ENCODE measurements at places on chromosomes 11 and 22.

DNA sequence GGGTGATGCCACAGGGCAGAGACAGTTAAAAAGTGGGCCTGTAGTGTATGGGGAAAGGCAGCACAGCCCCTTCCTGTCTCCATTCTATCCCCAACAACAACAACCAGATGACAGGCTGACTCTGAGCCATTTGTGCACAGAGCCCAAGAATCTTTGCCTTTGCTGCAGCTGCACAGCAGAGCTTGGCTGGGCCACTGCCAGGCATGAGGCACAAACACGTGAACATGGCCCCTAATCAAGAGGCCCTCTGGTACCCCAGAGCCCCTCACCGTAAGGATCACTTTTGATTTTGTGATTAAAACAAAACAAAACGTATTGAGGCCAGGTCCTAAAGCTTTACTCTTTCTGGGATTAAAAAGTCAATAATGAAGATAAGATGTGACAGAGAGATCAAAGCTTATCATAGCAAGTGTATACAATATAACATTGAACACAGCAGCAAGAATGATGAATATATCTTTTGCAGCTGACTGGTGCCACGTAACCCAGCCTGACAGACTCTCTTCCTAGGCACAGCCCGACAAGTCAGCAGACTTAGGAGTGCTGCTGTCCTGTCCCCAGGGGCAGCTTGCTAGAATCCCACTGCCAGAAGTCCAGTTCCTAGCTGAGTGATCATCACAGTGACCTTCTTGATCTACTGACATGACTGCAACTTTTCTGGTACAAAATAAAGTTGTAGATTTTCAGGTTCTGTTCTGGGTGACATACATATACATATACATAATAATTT, 117.8 kb downstream of the SERGEF start:
- no peak for DNase-seq

GRCh38 chr22:29144786-29145160, 60.9 kb upstream of the EMID1 start:
- no peak for DNase-seq

DNA sequence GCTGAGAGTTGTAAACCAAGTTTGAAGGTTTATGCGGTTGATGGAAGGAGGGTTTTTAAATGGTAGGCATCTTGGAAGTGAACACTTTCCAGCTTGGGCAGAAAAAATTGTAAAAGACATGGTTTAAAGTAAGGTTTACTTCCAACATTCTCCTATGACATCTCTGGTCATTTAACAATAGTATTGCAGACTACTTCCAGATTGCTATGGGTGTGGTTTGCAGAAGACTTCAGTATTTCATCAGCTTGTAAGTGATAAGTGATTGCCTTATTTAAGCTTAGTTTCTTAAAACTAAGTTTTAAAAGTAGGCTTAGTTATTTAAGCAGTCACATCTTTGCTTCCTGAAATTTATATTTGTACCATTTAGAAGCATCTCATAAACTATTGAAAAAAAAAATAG, 7.2 kb upstream of the STT3A start:
- no peak for DNase-seq

DNA sequence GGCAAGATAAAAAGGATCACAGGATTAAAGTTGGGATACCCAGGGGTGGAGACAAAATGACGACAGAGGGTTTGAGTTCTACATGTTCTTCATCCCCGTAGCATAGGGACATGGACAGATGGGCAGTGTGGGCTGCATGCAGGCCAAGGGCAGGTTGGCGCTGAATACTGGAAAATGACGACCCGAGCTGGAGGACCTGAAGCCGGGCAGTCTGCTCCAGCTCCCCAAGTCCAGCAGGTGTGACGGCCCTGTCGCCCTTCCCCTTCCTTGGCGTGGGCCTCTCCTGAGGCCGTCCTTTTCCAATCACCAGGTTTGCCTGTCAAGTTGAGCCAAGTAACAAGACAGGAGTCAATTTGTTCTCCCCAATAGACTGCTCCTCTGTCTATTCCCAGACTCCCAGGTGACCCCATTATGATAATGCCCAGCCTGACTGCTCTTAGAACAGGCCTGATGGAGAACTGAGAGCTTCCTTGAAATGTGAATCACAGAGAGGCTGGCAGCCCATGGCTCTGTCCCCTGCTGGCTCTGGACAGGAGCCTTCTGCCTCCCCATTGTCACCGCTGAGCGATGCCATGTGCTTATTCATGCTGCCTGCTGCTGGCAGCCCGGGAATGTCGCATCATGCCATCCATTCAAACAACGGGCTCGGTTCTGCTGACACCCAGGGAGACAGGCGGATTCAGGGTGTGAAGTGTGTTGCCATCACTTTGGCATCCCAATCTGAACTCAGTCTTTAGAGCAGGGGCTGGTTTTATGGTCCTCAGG, 392.1 kb downstream of the NTM start:
- no peak for DNase-seq

DNA sequence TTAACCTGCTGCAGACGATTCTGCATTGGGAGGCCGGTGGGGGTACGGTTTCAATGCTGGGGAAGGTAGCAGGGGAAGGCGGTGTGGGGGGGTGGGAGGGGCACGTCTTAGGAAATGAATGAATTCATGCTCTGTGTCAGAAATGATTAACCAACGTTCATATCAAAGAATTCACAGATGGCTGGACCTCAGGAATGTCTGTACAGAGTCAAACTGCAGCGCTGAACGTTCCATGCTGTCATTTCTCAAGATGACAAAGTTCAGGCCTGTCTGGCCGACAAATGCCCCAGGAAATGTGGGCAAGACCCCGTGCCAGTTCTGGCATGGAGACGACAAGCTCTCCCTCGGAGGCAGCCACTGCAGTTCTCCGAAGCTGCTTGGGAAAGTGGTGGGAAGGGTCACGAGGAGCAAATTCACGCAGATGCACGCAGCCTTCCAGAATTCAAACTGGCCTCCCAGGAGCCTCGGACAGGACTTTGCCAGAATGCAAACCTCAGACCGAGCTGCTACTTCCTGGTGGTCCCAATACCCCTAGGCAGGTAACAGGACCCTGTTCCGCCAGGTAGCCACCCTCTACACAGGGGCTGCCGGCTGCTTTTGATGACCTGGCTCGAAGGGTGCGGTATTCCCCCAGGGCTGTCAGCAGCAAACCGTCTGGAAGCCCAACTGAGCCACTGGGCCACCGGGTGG, 81.5 kb downstream of the TRMU start:
- DNase-seq = no peak

- no peak for DNase-seq
These were observed 175.1 kb downstream of the LRRC4C start for GRCh38 chr11:41284354-41284753.

DNA sequence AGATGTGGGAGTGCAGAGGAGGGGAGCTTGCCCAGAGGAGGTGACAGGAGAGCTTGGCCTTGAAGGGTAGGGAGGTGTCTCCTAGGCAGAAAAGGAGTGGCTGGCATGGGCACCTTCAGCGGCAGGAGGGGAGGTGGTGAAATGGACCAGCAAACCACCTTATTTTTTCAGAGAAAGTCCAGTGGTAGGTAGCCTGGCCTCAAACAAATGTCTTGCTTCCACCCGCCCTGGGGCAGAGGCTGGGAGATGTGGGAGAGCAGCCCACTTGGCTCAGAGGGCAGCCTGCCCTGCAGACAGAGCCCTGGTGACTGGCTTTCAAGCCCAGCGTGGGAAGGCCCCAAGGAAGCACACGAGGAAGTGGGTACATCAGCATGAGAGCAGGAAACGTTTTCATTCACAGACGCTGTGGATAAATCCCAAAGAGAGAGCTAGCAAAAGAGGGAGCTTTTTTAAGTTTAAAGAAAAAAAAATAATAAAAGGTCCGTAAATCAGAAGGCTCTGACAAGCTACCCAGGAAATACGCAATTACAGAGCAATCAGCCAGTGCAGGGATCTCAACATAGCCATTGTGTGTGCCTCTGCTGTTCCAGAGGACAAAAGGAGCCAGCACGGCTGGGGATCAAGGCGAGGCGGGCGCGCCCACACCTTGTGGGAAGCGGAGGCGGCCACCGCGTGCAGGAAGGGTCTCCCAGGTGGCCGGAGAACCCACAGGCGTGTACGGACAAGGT, 238.7 kb upstream of the PLET1 start:
- DNase-seq = no peak

DNA sequence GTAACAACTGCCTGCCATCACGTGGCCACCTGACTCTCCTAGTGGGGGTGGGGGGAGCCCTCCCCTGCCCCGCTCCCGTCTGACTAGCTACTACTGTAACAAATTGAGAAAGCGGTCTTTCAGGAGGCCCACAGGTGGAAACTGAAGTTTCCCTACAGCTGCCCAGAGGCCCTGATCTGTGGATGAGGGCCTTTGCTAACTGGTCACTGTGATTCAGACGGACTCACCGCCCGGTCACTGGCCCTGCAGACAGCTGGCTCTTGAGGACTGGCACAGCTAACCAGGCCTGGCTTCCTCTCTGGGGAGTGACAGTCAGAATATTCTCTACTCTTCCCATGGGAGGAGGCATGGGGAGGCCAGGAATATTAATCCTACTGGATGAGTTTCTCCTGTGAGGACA, 116.8 kb downstream of the ARHGAP8 start:
- DNase-seq = no peak

DNA sequence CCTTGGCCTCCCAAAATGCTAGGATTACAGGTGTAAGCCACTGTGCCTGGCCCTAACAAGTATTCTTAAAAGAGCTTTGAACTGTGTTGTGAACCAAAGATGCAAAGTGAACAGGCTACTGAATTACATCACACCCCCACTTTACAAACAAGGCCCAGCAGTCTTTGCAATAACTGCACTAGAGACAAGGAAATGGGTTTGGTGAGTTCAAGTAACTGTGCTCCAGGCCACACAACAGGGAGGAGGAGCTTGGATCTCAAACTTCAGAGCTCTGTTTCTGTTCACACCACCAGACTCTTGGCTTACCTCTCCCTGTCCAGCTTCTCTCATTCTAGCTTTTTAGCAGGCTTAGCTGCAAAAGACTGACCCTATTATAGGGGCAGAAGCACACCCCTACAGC, 30.4 kb upstream of the RASL10A start:
- DNase-seq = no peak

GRCh38 chr11:106879832-106880546, 138.3 kb downstream of the GUCY1A2 start:
- no peak for DNase-seq

DNA sequence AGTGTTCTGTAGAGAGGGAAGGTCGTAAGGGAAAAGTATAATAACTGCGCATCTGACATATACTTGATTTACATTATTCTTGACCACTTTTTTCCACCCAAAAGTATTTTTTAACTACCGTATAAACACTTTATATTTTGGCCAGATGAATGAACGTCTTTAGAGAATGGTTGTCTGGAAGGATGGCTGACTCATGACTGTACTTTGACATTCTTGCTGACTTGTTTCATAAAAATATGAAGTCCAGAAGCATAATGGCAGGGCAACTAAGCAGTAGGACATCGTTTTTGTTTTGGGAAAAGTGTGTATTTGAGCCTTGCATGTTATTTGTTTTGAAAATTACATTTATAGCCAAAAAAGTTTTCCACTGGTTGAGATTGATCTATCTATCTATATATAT, 110.0 kb downstream of the OSBP2 start:
- DNase-seq = no peak

DNA sequence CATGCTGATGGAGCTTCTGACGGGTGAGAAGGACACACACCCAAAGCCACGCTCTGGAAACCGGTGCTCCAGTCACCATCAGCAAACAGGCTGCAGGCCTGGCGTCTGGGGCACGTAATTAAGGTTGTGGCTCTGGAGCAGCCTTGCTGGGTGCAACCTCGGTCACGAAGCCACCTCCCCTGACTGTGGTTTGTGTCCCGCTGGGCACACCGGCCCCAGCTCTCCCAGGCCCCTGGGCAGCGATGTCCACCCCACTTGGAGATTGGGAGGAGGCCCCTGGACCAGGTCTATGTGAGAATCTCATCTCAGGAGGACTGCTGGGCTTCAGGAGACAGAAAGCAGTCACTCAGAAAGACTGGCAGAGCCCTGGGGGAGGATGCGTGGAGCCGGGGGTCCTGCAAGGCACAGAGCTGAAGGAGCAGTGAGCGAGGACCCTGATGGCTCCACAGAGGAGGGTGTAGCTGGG, 631.6 kb downstream of the BRD1 start:
- DNase-seq = no peak
